ENCODE measurements at places on chromosomes 12 and 14. TPM values are rescaled to one million over a fixed set of nuclear protein-coding genes. Genes with fewer than 3 reads are reported as not detected.

LTBR gene
- total RNA-seq, result 143 TPM

FGF6 gene
- total RNA-seq, result not detected

DNA sequence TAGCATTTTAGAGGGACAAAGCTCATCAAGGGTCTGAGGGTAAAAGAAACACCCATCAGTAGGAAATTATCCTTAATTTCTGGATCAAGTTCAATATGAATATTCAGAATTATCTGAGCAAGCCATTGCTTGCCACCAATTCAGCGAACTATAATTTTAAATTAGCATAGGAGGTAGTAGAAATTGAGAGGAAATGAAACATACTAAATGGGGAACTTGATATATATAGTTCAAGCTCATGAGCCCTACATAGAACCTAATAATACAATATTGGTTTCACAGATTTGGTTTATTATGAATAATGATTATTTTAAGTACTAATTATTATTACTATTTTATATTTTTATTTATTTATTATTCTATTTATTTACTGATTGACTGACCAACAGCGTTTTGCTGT lies 42.1 kb upstream of the GXYLT1 start:
- H3K4me3 ChIP-seq, result no peak overlapping the region
- H3K4me1 ChIP-seq, result no peaks in the 10 kb centered on the region
- no peak overlapping the region for H3K27ac ChIP-seq
- no peaks in the 10 kb centered on the region for H3K27me3 ChIP-seq

IL22 gene
- total RNA-seq, result not detected
